ENCODE measurements at places on chromosomes 12 and 14. TPM values are rescaled to one million over a fixed set of nuclear protein-coding genes. Genes with fewer than 3 reads are reported as not detected.

GRCh38 chr12:60148831-60149230 is 553.0 kb downstream of the SLC16A7 start:
- H3K27ac ChIP-seq: no peak overlapping the region
- no peaks in the 10 kb centered on the region for H3K27me3 ChIP-seq
- H3K36me3 ChIP-seq: no peaks in the 10 kb centered on the region
- no peak for DNase-seq

DNA sequence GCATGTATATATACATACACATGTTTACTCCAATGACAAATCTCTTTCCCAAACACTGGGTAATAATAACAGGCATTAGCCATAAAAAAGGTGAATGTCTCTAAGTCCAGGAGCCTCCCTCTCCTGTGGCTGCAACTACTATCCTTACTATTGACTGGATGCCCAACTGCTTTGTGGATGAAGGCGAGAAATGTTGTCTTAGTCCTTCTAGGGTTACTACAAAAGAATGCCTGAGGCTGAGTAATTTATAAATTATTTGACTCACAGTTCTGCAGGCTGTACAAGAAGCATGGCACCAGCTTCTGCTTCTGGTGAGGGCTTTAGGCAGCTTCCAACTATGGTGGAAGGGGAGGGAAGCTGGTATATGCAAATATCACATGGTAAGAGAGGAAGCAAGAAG is 366.0 kb upstream of the DDHD1 start:
- H3K4me1 ChIP-seq: no peaks in the 10 kb centered on the region
- no peak for DNase-seq
- H3K36me3 ChIP-seq: no peaks in the 10 kb centered on the region
- H3K27me3 ChIP-seq: peaks cover 2% of the 10 kb centered on the region
- H3K27ac ChIP-seq: no peak overlapping the region
- H3K4me3 ChIP-seq: no peak overlapping the region

Gene NKX2-1
- not detected for total RNA-seq

GRCh38 chr12:115617391-115617790 is 660.1 kb downstream of the MED13L start:
- H3K27me3 ChIP-seq: no peaks in the 10 kb centered on the region
- no peaks in the 10 kb centered on the region for H3K4me1 ChIP-seq
- H3K4me3 ChIP-seq: no peak overlapping the region
- no peak for DNase-seq
- no peak overlapping the region for H3K27ac ChIP-seq
- H3K36me3 ChIP-seq: peaks cover 4% of the 10 kb centered on the region

DNA sequence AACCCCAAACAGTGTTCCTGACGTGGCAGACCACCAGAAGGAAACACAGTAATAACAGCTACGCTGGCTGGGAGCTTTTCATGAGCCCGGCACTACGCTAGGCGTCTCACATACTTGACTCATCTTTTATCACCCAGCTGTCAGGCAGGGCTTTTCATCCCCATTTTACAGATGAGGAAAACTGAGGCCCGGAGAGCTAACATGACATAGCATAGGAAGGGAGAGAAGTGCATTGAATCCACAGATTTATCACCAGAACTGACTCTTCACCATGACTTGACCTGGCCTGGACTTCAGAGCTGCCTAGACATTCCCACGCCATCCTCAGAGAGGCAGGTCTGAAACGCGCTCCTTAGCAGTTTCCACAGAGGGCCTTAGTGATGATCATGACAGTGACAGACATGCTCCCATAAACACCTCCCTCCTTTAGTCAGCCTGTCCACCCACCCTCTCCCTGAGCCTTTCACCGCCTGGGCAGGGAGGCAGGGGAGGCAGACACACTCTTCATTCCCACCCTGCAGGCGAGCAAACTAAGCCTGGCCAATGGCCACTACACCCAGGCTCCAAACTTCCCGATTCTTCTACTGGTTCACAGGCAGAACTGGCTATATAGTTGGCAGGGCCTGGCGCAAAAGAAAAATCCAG is 56.2 kb downstream of the RBM19 start:
- peaks cover 5% of the 10 kb centered on the region for H3K27me3 ChIP-seq
- H3K27ac ChIP-seq: no peak overlapping the region
- no peak overlapping the region for H3K4me3 ChIP-seq
- no peak for DNase-seq
- H3K4me1 ChIP-seq: peaks cover 13% of the 10 kb centered on the region
- peaks cover 22% of the 10 kb centered on the region for H3K36me3 ChIP-seq

GRCh38 chr12:132065203-132065602 is 78.9 kb downstream of the DDX51 start:
- H3K4me1 ChIP-seq: peaks cover 21% of the 10 kb centered on the region
- H3K4me3 ChIP-seq: no peak overlapping the region
- no peak for DNase-seq

GRCh38 chr14:68306934-68307789 is 485.7 kb downstream of the ZFP36L1 start:
- H3K27ac ChIP-seq: no peak overlapping the region
- H3K4me3 ChIP-seq: no peak overlapping the region
- peaks cover 1% of the 10 kb centered on the region for H3K27me3 ChIP-seq
- H3K4me1 ChIP-seq: peaks cover 19% of the 10 kb centered on the region
- DNase-seq: no peak

- no peaks in the 10 kb centered on the region for H3K36me3 ChIP-seq
- no peak for DNase-seq
- H3K4me1 ChIP-seq: peaks cover 33% of the 10 kb centered on the region
- peaks cover 1% of the 10 kb centered on the region for H3K27me3 ChIP-seq
Observed at GRCh38 chr14:61342486-61342885, 21.1 kb downstream of the PRKCH start.

DNA sequence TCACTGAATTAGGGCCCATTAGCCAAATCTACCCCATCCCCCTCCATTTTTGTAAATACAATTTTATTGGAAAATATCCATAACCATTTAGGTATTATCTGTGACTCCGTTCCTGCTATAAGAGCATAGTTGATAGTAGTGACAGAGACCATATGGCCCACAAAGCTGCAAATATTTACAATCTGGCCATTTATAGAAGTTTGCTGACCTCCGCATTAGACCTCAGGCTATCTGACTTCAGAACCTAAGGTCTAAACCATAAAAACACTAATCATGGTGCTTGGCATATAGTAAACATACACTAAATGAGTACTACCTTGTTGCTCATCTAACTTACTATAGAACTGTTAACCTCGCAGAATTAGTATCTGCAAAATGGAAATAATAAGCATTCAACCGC is 124.8 kb downstream of the NPAS3 start:
- DNase-seq: no peak
- no peak overlapping the region for H3K27ac ChIP-seq
- H3K4me3 ChIP-seq: no peak overlapping the region
- H3K27me3 ChIP-seq: peaks cover 1% of the 10 kb centered on the region
- H3K4me1 ChIP-seq: peaks cover 3% of the 10 kb centered on the region
- no peaks in the 10 kb centered on the region for H3K36me3 ChIP-seq

Gene SPX
- total RNA-seq: 0.18 TPM

Gene FAM222A
- 14.2 TPM for total RNA-seq

All from endothelial cell (in vitro differentiated cells).